ENCODE measurements at places on chromosomes 6 and 20.

GRCh38 chr6:90689172-90689571 is 102.3 kb upstream of the MAP3K7 start:
- no peaks in the 10 kb centered on the region for H3K4me1 ChIP-seq
- no peak overlapping the region for H3K4me3 ChIP-seq
- H3K27ac ChIP-seq, result no peak overlapping the region
- H3K36me3 ChIP-seq, result no peaks in the 10 kb centered on the region
- no peak for DNase-seq

DNA sequence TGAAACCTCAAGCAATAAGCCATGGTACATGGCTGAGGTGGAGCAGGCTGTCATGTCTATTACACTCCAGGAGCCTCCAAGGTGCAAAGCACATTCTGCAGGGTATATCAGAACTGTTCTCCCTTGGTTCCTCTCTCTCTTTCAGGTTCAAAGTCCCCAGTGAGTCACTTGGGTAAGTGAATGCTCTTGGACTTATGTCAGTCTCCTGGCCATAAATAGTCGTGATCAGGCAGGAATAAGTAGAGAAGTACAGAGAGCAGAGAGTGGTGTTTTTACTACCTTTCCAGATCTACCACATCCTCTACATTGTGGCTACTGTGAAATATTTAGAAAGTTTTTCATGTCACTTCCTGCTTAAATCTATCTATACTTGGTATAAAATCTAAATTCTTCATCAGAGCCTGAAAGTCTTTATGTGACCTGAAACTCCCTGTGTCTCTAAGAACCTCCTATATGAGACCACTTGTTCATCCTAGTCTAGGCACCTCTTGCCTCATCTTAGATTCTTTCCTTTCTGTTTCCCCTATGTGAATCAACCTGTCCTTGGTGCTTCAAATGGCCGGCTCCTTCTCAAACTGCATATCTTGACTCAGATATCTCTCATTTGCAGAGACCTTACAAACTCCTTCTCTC is 1077.6 kb upstream of the MAP3K7 start:
- no peak overlapping the region for H3K27ac ChIP-seq
- no peaks in the 10 kb centered on the region for H3K36me3 ChIP-seq
- no peaks in the 10 kb centered on the region for H3K27me3 ChIP-seq
- no peak for DNase-seq
- H3K4me3 ChIP-seq, result no peak overlapping the region

DNA sequence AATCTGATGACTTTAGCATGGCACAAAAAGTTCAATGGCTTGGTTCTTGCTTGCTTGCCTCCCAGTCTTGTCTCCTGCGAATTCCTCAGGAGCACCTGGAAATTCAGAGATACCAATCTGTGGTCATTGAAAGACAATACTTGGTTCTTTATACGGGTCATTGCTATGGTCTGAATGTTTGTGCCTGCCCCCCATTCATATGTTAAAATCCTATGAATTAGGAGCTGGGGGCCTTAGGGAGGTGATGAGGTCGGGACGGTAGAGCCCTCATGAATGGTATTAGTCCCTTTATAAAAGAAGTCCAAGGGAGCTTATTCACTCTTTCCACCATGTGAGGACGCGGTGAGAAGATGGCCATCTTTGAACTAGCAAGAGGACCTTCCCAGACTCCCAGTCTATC is 721.8 kb downstream of the UTRN start:
- DNase-seq, result no peak
- H3K27ac ChIP-seq, result no peak overlapping the region
- H3K27me3 ChIP-seq, result no peaks in the 10 kb centered on the region

GRCh38 chr6:130945401-130945919 is 117.6 kb downstream of the EPB41L2 start:
- no peaks in the 10 kb centered on the region for H3K27me3 ChIP-seq
- peaks cover 11% of the 10 kb centered on the region for H3K4me1 ChIP-seq
- no peaks in the 10 kb centered on the region for H3K36me3 ChIP-seq

- no peak overlapping the region for H3K27ac ChIP-seq
- no peaks in the 10 kb centered on the region for H3K27me3 ChIP-seq
- DNase-seq, result no peak
- H3K4me3 ChIP-seq, result no peak overlapping the region
- no peaks in the 10 kb centered on the region for H3K4me1 ChIP-seq
Observed at GRCh38 chr6:90645634-90646033, 58.8 kb upstream of the MAP3K7 start.

- H3K4me3 ChIP-seq, result no peak overlapping the region
- DNase-seq, result no peak
- H3K4me1 ChIP-seq, result peaks cover 51% of the 10 kb centered on the region
- no peak overlapping the region for H3K27ac ChIP-seq
- no peaks in the 10 kb centered on the region for H3K27me3 ChIP-seq
Observed at GRCh38 chr6:72863131-72863530, 241.3 kb downstream of the KCNQ5 start.
